Stimulated activated CD8-positive, alpha-beta memory T cell treated with anti-CD3 and anti-CD28 coated beads, Interleukin-4, amount 100 ng/mL, for 48 hours (primary cell): ENCODE measurements at places on chromosomes 12 and 14.

GRCh38 chr14:38723959-38724358 lies 379.1 kb downstream of the SEC23A start:
- no peak for DNase-seq

GRCh38 chr12:50057000-50057841 lies at the start of gene ASIC1:
ASIC1 (plus strand) TSS chr12:50057596; CDS start chr12:50058767, 1,171 bp downstream.
- peak; percentile 67 for DNase-seq

DNA sequence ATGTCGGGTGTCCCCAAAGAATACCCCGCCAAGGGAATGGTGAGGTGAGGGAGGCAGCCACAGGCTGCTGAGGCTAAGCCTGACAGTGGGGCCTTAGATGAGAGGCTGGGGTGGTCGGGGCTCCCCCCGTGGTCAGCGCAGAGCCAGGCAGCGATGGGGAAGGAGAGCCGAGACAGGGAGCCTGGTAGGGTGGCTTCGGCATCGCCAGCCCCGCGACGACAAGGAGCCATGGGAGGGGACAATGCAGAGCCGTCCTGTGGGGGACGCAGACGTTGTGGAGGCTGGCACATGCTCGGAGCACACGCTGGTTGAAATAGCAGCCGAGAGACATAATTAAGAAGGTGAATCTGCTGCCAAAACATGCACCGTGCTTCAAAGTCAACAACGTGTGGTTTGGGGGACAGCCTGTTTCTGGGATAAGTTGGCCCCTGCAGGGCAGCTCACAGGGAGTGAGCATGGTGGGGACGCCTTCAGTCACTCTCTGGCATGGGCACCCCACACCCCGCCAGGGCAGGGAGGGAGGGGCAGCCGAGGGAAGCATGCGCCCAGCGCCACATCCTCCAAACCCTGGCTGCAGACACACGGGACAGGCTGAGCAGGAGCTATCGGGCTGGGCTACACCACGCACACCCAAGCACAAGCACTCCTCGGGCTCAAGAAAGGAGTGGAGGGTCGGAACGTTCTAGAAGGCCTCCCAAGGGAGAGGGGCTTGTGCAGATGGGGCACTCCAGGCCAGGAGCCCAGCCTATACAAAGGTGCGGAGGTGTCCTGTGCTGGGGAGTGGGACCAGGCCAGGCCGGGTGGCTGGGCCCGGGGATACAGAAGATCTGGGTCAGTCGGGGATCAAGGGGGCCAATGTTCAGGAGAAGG lies 66.6 kb upstream of the C14orf180 start:
- no peak for DNase-seq

DNA sequence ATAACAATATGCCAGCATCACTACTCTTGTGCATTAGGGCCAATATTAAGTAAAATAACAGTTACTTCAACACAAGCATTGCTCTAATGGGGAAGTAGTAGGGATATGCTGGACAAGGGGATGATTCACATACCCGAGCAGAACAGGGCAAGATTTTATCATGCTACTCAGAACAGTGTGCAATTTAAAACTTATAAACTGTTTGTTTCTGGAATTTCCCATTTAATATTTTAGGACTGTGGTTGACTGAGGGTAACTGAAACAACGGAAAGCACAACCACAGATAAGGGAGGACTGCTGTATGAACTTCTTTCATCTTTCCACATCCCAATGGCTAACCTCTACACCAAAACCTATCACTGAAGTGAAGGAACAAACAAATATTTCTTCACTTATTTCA lies 36.8 kb downstream of the SARNP start:
- DNase-seq = no peak

- no peak for DNase-seq
These were observed 19.5 kb downstream of the BCL11B start for GRCh38 chr14:99252443-99252939.

- no peak for DNase-seq
These were observed 11.1 kb downstream of the DCN start for GRCh38 chr12:91171476-91171875.
